Effector CD8-positive, alpha-beta T cell (primary cell): ENCODE measurements at places on chromosomes 2 and 18.

DNA sequence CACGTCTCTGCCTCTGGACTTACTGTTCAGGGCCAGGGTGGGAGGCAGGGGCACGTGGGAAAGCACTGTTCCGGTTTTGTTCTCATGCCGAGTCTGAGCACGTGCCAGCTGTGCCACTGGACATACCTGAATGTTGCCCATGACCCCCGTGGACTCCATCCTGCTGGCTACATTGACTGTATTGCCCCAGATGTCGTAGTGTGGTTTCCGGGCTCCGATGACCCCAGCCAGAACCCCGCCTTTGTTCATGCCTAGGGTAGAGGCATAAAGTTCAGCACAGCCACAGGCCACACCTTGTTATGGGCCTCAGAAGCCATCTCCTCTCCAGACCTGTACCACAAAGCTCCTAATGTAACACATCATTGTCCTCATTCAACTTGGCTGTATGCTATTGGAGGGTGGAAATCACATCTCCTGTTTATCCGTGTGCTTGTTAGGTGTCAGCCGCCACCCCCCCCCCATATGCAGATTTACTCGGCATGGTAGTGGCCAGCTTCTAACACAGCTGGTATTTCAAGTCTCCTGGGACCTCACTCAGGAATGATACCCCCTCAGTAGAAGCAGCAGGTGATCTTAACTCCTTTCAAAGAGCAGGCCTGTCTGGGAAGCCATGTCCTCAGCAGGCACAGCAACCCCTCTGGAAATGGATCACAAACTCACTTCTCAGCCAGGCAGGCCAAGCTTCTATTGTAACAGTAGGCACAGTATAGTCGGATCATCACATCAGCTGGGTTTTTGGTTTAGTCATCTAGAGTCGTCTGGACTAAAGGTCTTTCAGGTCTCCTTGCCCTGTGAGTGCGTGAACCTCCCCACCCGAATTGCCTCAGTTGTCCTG, 27.6 kb downstream of the CENPO start:
- DNase-seq, result no peak

- no peak for DNase-seq
These were observed 195.6 kb downstream of the CLIP4 start for GRCh38 chr2:29310650-29311348.

GRCh38 chr2:230644356-230644935, 68.2 kb upstream of the CAB39 start:
- no peak for DNase-seq

DNA sequence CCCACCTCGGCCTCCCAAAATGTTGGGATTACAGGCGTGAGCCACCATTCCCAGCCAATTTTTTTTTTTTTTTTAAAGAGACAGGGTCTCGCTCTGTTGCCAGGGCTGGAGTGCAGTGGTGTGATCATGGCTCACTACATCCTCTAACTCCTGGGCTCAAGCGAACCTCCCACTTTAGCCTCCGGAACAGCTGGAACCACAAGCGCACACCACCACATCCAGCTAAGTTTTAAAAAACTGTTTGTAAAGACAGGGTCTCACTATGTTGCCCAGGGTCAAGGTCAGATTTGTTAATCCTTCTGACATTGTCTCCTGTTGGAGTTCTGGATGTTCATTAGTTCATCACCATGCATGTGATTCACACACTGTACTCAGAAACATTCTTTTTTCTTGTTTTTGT, 149.9 kb downstream of the TGIF1 start:
- DNase-seq, result no peak

- no peak for DNase-seq
These were observed 70.0 kb upstream of the NDUFV2 start for GRCh38 chr18:9032519-9032918.

DNA sequence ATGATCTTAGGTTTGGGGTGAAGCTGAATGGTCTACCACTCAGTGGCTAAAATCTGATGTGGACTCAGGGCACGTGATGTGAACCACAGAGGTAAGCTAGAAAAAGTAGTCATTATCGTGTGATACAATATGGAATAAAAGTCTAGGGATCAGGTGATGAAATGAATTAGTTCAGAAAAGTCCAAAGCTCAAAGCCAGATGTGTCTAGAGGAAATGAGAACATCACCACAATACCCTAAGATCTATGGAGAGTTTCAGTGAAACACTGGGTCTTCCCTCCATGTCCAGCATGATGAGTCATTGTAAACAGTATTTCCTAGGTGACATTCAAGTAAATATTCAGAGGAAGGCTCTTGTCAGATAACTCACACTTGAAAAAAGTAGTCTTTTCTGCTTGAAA, 1257.4 kb upstream of the ZEB2 start:
- no peak for DNase-seq

GRCh38 chr18:22796113-22796512, 137.0 kb upstream of the RBBP8 start:
- DNase-seq, result no peak

GRCh38 chr18:41391616-41392595, 563.1 kb upstream of the PIK3C3 start:
- DNase-seq, result no peak

- DNase-seq, result no peak
These were observed 15.5 kb downstream of the PXDN start for GRCh38 chr2:1728821-1729220.

- DNase-seq, result no peak
These were observed 335.2 kb downstream of the KCNJ3 start for GRCh38 chr2:155033652-155034051.

GRCh38 chr2:67974559-67975430, 88.0 kb downstream of the C1D start:
- no peak for DNase-seq

DNA sequence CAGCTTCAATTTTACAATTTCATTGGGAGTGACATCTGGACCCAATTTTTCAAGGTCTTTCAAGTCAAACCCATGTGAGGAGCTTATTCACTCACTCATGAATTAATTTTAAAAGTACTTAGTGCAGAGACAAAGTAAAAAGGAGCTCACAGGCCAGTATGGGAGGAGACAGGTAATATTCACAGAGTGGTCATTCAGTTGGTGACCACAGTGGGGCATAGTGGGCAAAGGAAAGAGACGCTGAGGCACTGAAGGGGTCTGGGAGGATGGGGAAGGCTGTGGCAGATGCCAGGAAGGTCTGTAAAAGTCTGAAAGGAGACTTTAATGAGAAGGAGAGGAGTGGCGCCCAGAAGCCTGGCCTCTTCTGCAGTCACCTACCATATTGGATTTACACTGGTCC, 76.0 kb downstream of the CD8B2 start:
- no peak for DNase-seq

DNA sequence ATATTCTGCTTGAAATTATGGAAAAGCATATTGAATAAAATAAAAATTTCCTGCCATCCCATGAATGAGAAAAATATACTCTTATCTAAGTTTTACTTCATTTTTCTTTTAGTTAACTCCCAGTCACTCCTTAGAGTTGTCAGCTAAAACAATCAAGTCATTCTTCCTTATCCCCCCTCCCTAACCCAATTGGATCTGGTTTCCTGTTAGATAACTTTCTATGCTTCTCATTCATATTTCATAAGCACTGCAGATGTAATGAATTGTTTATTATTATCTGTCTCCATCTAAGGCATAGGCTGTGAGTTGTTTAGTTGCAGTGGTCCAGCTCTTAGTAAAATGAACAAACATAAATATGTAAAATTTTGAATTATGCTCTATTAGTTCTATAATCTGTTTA, 244.0 kb upstream of the GCFC2 start:
- DNase-seq, result no peak

DNA sequence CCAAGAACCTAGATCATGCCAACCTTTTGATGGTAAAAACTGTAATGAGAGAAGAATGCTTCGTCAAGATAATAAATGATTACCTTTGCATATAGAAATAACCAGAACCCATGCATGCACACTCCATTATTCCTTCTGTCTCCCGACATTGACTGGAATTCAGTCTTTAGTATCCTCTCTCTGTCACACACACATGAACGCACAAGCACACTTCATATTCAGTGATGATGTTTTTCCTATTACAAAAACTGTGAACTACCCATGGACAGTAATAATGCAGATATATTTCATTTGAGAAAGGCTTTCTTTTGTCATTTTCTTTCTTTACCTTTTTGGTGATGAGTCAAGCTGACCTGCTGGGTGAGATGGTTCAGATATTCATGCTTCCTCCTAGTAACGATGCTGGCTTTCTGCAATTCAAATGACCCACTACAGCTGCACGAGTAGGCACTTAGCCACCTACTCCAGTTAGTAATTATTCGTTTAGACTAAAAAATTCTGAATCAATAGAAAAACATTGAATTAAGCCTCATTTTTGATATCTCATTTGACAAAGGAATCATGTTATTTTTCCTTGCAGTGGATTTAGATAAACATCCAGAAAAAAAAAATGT, 382.2 kb downstream of the TGIF1 start:
- no peak for DNase-seq

DNA sequence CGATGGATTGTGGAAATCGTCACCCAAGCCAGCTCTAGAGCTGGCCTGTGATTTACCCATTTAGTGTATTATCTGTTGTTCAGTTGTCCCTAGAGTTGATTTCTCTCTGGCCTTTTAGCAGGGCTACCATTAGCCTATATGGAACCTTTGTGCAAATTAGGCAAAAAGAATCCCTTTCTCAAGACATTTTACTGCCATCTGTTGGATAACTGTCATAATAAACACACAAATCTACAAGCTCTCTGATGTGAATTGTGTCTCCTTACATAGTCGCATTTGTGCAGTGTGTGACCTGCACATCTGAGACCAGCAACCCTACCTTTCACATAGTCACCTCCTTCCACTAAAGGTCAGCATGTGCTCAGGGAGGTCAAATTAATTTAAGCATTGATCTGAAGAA, 34.0 kb downstream of the LOXHD1 start:
- no peak for DNase-seq

GRCh38 chr2:190205657-190206056, 114.0 kb downstream of the HIBCH start:
- no peak for DNase-seq

DNA sequence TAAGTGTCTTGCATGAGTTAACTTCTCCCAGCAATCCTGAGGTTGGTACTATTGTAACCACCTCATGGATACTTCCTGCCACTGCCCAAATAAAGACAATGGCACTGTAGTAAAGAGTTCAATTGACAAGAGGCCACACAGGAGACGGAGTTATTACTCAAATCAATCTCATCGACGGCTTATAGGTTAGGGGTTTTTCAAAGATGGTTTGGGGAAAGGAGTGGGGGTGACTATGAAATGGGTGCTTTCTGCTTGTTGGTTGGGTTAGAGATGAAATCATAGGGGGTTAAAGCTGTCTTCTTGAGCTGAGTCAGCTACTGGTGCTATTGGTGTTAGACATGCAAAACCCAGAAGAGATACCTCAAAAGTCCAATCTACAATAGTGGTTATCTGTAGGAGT, 1258.0 kb upstream of the ZEB2 start:
- DNase-seq, result no peak

DNA sequence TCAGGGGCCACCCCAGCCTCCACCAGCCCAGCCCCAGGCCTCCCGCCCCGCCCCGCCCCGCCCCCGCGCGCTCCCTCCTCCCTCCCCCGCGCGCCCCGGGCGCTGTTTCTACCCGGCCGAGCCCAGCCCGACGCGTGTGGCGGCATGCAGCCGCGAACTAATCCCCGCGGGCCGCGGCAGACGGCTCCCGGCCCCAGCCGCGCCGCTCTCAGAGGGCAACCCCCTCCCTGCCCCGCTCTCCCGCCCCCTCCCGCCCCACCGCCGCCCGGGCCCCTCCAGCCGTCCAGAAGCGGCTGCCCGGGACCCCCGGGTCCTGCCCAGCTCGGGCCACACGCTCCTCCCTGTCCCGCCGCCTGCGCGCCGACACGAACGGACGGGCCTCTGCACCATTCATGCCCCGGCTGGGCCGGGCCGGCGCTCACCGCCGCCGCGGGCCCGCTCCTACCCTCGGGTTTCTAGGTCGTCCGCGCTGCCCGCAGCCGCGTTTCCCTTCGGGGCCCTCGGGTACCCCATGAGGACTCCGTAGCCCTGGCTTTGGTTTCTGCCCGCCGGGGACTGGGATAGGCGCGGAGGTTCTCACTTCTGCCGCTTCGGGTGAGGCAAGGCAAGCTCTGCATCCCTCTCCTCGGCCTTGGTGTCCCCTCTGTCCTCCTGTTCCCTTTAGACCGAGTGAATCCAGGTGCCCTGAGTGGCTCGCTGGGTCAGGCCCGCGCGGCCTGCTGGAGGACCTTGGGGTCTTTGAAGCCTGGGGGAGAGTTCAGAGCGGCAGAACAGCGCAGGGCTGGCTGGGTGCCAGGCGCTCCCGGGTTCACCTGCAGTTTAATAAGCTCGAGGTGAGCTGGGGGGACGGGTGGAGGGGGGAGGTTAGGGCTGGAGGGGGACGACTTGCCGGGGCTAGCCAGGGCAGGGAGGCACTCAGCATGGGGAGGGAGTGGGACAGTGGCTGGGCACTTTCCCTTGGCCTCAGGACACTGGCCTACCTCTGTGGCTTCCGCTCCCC, 3.1 kb downstream of the WNT10A start:
- DNase-seq, result no peak

DNA sequence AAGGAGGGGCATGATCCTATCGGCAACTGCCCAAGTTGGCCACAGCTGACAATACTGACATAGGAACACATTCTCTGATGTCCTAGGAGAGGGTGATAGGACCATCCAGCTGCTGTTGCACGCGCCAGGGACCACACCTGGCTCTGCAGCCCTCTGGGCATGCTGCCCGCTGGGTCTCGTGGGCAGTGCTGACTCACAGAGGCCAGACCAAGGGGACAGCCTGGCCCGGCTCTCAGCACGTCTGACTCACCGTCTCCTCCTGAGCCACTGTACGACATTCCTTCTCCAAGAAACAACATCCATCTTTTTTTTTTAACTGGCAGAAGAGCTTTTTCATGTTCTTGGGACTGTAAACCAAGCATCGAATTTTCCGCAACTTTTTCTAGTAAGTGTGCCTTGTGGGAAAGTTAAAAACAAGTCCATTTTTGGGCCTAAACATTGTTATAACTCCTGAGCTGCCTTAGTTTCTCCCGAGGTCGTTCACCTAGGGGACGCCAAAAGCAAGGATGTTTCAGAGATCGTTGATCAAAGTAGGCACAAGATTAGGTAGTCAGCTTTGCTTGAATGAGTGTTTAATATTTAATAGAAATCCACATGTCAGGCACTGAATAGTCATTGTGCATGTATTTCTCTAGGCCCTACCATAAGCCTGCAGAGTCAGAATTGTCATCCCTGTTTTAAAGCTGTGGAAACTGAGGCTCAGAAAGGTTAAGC, 100.3 kb downstream of the TTC32 start:
- DNase-seq, result no peak
